ENCODE measurements at places on chromosomes 16 and 17.

DNA sequence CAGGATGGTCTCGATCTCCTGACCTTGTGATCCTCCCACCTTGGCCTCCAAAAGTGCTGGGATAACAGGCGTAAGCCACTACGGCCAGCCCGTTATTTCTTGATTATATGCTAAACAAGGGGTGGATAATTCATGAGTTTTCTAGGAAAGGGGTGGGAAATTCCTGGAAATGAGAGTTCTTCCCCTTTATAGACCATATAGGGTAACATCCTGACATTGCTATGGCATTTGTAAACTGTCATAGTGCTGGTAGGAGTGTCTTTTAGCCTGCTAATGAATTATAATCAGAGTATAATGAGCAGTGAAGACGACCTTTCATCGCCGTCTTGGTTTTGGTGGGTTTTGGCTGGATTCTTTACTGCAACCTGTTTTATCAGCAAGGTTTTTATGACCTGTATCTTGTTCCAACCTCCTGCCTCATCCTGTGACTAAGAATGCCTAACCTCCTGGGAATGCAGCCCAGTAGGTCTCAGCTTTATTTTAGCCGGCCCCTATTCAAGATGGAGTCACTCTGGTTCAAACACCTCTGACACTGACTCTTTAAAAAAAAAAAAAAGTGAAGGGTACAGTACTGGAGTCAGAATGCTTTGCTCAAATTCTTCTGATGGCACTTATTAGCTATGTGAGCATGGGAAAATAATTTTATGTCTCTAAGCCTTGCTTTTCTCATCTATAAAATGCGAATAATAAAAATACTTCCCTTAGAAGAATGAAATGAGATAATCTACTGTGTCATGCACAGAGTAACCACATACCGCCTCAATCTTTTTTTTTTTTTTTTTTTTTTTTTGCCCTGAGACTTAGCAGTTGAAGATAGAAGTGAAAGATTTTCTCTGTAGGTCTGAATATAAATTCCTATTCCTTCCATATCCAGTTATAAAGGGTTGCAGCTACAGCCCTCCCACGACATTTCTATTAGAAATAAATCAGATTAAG lies 5.1 kb upstream of the CALCOCO2 start:
- no peak for DNase-seq

- no peak for DNase-seq
Measured at GRCh38 chr17:78684026-78684425, 98.0 kb downstream of the CYTH1 start.

- DNase-seq: no peak
Measured at GRCh38 chr17:63555500-63556156, 5.4 kb downstream of the DCAF7 start.

GRCh38 chr16:26442321-26442720 lies 624.4 kb upstream of the C16orf82 start:
- DNase-seq: no peak

GRCh38 chr17:35627417-35627816 lies 40.3 kb downstream of the AP2B1 start:
- DNase-seq: no peak

- DNase-seq: no peak
Measured at GRCh38 chr16:52680993-52681392, 134.1 kb upstream of the TOX3 start.
